ENCODE measurements at places on chromosomes 5 and 9.
A peak's percentile ranks its signal among the peaks of the same experiment; 100 is the strongest.

DNA sequence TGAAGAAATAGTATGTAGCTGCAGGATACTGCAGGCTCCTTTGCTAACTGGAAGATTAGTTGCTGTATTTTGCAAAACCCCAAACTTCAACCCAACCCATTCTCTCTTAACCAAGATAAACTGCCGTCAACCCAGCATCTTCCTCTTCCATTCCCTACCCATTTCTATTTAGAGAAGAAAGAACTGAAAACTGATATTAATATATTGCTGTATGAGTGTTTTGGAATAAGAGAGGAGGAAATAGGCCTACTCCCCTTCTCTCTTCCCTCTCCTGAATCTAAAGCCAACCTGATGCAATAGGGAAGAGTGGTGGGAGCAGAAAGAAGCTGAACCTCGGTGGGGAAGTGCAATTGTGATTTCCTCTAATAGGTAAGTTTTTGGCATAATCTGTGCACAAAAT lies 83.7 kb downstream of the TMEM215 start:
- no peak for DNase-seq

- DNase-seq: peak; percentile 43
These were observed 15.6 kb upstream of the CD74 start for GRCh38 chr5:150428106-150428876.

GRCh38 chr5:138438003-138438723 lies 694 bp upstream of the REEP2 start:
- no peak for DNase-seq

DNA sequence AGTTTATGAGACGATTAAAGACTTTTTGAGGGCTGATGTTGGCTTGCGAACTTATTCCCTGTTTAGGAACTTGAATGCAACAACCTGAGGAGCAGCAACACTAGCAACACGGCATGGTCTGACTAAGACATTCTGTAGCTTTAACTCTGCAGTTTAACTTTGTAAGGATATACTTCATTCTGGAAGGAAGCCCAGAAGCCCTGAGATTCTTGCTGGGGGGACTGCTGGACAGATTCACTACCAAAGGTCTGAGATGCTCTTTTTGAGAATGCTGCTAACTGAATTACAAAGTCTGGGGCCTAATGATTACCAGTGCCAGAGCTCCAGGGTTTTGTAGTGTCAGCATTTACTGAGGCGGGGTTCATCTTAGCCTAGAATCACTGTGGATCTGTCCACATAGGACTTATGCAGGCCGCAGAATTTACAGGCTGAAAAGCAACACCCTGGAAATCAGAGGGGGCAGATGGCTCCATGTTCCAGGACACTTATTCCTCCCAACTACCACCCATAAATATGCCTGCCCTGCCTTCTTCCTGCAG lies 537.1 kb upstream of the CDH18 start:
- DNase-seq: no peak

DNA sequence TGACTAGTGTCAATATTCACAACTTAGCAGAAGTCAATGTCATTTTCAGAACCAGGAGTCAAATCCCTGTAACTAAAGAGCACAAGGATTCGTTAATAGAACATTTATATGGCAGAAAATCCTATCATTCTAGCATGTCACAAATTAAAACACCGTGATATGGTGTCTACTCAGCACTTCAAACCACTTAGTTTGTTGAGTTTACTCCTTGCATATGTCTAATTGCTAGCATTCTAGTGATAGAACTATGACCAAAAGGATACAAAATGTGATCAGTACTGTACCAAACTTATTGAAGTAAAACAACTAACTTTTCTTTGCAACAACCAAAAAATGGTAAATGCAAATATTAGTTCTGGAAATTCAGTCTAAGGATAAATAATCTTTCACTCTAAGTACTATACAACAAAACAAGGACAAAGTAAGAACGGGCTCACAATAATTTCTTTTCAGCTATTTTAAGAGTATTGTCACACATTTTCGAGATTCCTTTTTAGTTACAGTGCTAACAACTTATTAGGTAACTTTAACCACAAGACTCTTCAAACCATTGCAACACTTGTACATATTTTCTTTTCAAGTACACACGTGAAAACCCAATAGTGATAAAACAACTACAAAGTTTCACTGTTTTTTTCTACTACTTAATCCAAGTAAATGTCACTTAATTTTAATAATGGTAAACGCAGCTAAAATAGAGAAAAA lies 845.2 kb upstream of the CDH10 start:
- DNase-seq: no peak

GRCh38 chr9:38761999-38762398 lies 42.1 kb upstream of the FAM240B start:
- no peak for DNase-seq

DNA sequence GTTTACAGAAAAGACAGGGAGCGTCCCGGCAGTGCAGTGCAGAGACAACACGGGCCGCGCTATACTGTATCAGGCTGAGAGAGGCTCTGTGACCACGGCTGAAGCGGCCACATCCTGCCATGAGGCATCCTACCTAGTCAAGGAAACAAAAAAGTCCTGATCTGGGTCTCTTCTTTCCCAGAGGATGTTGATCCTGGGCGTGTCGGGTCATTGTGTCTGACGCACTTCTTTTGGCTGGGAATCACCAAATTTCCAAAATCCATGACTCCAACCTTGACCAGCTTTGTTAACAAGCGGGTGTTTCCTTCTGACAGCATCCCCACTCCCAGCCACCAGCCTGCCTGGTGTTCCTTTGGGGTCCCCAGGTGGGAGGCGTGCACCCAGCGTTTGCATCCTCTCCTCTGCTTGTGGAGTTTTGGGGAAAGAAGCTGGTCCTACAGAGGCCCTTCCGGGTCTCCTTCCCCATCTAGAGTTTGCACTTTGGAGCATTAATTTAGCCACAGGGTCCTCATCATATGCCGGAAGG lies 91.4 kb upstream of the RAI14 start:
- no peak for DNase-seq

- no peak for DNase-seq
These were observed 298.4 kb upstream of the PRDM9 start for GRCh38 chr5:23208959-23209431.

GRCh38 chr5:139552893-139553575 lies 8.1 kb upstream of the UBE2D2 start:
- no peak for DNase-seq

DNA sequence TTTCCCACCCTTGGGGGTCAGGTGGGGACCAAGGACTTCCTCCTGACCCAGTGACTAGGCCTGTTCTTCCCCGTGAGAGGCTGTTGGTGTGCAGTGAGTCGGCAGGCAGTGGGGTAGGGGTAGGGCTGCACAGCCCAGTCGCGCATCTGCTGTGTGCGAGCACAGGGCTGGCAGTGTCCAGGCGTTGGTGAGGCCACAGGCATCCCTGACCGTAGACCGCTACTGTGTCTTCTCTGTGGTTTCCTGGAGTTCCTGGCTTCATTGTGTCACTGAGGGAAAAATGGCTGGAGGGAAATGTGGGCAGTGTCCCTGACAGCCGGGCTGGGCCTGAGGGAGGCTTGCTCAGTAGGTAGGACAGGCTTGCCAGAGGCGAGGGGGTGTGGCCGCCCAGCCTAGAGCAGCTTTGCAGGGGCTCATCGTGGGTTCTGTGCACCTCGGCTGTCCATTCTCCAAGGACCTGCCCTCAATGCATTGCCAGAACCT lies 95.4 kb downstream of the CACNA1B start:
- no peak for DNase-seq

GRCh38 chr9:120289990-120290975 lies 289.7 kb downstream of the CDK5RAP2 start:
- DNase-seq: no peak

GRCh38 chr9:88737031-88737430 lies 202.1 kb downstream of the NXNL2 start:
- no peak for DNase-seq

DNA sequence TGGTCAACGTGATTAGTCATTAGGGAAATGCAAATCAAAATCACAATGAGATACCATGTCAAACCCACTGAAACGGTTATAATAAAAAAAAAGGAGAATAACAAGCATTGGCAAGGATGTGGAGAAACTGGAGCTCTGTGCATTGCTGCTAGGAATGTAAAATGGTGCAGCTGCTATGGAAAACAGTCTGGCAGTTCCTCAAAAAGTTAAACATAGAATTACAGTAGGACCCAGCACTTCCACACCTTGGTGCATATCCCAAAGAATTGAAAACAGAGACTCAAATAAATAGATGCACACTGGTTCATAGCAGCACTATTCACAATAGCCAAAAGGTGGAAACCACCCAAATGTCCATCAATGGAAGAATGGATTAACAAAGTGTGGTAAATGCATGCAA lies 201.5 kb upstream of the TUT7 start:
- DNase-seq: no peak

- DNase-seq: no peak
These were observed 131.6 kb upstream of the MAP3K1 start for GRCh38 chr5:56683733-56684132.

DNA sequence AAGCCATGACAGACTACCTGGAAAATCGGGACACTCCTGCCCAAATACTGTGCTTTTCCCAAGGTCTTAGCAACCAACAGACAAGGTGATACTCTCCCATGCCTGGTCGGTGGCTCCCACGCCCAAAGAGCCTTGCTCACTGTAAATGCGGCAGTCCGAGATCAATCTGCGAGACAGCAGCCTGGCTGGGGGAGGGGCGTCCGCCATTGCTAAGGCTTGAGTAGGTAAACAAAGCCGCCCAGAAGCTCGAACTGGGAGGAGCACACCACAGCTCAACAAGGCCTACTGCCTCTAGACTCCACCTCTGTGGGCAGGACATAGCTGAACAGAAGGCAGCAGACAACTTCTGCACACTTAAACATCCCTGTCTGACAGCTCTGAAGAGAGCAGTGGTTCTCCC lies 272.1 kb upstream of the CCNG1 start:
- DNase-seq: no peak

DNA sequence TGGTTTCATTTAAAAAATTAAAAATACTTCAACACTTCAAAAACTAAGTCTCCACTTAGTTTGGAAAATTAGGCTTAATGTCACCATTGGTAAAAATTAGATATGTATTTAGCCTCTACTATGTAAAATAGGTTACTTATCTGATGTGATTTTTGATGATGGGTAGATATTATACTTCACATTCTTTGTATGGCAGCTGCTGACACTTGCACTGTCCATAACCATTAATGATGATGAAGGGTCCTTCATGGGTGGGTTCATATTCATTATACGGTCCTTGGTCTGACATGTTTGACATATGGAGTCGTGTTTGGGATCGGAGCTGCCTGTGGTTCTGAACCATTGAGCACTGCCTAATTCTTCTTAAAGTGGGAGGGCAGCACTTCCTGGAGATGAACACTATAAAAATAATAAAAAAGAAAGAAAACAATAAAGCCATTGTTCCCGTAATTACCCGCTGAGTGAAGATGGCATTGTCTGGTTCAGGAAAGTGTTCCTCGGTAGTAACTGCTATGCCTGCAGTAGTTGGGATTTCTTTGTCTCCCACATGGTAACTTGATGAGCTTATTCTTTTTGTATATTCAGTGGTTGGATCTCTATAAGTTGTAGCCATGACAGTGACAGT lies 2.2 kb downstream of the LRRTM2 start:
- DNase-seq: no peak

DNA sequence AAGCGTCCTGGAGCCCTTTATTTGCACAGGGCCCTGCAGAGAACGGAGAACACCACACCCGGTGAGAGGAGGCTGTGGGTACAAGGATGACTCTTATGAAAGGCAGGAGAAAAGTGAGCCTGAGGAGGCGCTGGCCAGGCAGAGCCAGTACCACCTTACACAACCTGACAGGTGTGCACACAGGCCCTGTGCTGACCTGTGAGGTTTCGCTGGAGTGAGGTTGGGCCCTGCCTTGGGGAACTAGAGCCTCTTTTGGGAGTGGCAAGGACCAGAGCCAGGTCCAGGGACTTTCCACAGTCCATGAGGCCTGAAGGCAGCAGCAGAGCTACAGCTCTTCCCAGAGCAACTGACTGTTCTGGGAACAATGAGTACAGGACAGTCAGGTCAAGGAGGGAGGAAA lies 3.1 kb downstream of the SRD5A1 start:
- DNase-seq: no peak

GRCh38 chr9:92176068-92176799 lies 61.0 kb upstream of the SPTLC1 start:
- no peak for DNase-seq

DNA sequence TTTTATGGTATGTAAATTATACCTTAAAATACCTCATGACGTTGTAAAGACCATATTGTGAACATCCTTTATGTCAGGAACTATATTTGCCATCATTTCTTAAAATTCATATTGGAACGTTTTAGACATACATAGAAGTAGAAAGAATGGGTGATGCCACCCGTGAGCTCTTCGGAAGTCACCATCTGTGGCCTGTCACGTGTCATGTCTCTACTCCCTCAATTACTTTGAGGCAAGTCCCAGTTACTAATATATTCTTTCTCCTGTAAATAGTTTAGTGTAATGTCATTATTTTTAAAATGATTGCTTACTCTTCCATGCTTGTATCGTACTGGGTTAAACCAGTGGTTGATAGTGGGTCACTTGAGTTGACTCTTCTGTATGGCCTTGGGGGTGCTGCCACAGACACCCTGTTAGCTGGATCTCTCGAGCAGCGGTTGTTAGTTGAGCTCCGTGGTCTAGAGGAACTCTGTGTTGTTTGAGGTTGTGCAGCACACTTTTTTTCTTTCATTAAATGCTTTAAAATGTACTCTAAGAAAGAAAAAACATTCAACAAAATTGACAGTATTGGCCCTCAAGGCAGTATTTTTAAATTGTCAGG lies 66.2 kb downstream of the TRIO start:
- DNase-seq: no peak

DNA sequence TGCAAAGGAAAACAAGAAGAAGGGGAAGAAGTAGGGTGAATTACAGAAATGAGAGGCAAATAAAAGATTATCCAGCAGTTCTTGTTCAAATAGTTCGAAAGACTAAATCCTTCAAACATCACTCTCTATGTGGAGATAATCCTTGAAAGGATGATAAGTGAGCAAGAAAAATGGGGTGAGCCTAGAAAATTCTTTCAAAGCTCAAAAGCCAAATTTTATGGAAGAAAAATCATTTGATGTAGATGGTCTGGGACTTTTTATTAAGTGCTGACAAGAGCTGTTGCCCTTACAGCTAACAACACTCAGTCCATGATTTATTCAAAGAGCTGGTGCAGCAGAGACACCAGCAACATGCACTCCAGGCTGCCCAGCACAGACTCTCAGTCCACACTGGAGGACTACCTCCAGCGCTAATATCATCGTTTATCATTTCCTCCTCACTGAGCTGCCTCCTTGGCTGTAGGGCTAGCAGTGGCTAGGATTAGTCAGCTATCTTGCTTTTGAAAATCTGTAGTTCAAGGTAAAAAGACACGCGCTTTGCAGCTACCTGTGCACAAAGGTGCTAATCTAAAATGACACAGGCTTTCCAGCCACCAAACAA lies 264.8 kb upstream of the KIF2A start:
- DNase-seq: no peak

GRCh38 chr5:102539996-102540728 lies 41.4 kb upstream of the SLCO6A1 start:
- no peak for DNase-seq

DNA sequence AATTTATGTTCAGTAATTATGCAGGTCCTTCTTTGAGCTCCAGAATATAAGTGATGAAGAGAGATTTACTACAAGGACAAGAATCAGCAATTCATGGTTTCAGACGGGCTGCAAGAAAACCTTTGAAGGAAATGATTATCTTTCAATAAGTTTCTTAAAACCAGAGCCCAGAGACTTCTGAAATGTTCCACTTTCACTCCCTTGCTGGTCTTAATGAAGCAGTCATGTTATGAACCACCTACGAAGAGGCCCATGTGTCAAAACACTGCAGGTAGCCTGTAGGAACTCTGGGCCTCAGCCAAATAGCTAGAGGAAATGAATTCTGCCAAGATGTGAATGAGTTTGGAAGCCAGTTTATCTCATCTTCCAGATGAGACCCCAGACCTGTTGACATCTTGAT lies 505.9 kb upstream of the MEF2C start:
- DNase-seq: no peak
